ENCODE measurements at places on chromosomes 7 and 10.

GRCh38 chr10:19911886-19912285 is 95.7 kb downstream of the PLXDC2 start:
- DNase-seq = no peak

GRCh38 chr10:7686351-7687171 is 16.6 kb upstream of the ITIH2 start:
- no peak for DNase-seq

- no peak for DNase-seq
Observed at GRCh38 chr7:50633414-50633710, 68.2 kb upstream of the DDC start.

- DNase-seq = peak; percentile 5
Observed at GRCh38 chr7:44286618-44287487, 38.5 kb downstream of the CAMK2B start.

- DNase-seq = no peak
Observed at GRCh38 chr10:108327706-108328105, 1163.2 kb upstream of the SORCS1 start.
